ENCODE measurements at places on chromosomes 11 and 22.

DNA sequence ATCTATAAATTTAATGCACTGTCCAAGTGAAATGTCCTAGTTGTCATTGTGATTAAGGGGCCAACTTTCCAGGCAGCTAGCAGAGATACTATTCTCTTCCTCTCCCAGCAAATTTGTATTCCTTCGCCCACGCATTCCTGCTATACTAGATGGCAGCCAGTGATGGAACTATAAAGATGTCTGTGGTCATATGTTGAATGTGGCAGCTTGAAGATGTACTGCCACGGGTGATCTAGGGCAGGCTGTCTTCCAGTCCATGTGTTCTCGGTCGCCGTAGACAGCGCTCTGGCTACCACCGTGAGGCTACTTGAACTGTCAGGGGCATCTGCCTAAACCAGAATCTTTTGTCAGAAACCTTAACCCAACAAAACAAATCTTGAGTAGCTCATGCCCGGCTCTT is 8.3 kb upstream of the SIDT2 start:
- no peak for DNase-seq

- DNase-seq, result no peak
Observed at GRCh38 chr11:128653801-128654231, 40.1 kb upstream of the FLI1 start.

DNA sequence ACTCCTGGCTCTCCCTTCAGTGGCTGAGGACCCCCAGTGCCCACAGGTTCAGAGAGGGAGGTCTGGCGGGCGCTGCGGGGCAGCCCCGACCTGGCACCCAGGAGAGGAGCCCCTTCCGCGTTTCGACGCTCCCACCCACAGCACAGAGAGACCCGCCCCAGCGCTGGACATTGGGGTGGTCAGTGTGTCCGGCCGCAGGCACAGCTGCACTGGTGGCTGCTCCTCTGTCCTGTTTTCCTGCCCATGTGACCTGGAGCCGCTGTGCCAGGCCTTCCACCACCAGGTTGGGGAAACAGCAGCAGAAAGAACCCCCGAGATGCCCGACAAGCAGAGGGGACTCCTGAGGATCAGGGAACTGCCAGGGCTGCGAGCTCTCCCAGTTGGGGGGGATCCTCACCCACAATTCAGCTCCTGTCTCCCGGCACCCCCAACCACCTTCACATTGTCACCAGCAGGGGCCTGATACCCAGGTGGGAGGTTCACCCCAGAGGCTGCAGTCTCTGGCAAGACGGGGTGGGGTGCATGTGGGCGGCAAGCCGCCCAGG is 13.6 kb downstream of the KRTAP5-5 start:
- DNase-seq, result no peak

DNA sequence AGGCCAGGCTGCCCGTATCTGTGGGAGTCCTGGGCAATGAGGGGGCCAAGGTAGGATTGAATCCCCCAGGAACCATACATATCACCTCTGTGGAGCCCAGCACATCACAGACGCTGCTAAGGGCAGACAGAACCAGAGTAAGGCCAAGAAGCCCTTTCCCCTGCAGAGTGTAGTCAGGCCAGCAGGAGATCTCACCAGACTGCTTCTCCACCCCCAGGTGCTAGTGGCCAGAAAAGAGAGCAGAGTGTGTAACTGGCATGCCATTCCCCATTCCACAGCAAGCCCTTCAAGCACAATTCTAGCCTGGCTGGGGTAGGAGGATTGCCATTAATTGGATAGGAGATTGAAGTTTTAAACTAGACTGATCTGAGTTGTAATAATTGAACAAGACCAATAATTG is 28.0 kb upstream of the FCHSD2 start:
- DNase-seq, result no peak

DNA sequence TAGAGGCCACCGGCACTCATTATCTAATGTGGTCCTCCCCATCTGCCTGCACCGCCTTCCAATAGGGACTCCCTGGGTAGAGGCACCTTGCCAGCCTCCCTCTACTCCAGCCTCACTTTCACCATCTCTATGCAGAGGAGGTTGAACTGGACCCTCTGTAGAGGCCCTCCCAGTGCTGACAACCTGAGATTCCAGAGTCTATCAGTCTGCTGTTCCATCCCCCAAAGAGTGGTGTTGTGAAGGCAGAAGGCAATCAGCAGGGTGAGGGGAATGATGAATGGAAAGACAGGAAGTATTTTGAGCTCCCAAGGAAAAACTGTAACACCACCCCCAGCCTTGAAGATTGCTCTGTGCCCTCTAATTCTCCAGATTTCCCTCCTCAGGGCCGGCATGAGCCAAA is 77.9 kb downstream of the THAP12 start:
- no peak for DNase-seq

- DNase-seq, result peak; percentile 63
Observed at GRCh38 chr11:121321614-121322243, 29.2 kb downstream of the SC5D start.

DNA sequence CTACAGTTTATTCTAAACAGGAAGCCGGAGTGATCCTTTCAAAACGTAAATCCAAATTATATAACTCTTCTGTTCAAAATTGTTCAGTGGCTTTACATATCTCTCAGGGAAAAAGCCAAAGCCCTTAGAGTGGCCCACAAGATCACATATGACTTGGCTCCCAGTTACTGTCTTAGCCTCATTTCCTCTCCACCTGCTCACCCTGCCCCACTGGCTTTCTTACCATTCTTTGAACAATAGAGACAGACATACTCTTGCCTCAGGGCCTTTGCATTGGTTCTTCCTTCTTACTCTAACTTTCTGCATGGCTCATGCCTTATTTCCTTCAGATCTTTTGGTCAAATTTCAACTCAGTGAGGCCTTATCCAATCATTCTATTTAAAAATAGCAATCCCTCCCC is 52.1 kb downstream of the STIM1 start:
- no peak for DNase-seq

DNA sequence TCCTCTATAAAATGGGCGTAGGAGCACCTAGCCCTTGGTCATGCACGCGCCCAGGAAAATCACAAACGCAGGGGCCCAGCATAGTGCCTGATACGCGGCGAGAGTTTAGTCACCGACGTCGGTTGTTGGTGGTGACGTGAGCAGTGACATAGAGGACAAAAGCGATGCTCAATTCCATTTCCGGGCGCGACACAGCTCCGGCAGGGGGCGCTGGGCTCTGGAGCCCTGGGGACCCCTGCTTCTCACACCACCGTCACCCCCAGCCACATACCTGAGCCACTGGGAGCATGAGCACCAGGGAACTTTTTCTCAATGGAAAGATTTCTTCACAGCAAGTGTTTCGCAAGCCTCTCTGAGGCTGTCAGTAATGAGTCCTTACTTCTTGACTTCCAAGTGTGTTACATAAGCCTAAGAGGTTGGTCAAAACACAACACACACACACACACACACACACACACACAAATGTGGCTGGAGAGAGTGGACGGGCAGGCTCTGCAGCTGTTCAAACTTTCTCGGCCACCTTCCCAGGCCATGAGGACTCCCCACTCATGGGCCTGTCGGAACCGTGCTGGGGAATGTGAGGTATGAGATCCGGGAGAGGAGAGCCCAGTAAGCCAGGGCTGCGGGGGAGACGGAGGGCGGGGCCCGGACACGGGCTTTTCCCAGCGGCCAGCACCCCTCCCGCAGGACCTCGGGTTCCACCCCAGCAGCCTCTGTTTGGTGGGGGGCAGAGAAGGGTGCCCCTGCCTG is 36.9 kb upstream of the LINC01488 start:
- DNase-seq, result no peak

- DNase-seq, result no peak
Observed at GRCh38 chr11:45264839-45265515, 21.2 kb downstream of the SYT13 start.

GRCh38 chr11:95524314-95525036 is 265.1 kb downstream of the FAM76B start:
- DNase-seq, result no peak

DNA sequence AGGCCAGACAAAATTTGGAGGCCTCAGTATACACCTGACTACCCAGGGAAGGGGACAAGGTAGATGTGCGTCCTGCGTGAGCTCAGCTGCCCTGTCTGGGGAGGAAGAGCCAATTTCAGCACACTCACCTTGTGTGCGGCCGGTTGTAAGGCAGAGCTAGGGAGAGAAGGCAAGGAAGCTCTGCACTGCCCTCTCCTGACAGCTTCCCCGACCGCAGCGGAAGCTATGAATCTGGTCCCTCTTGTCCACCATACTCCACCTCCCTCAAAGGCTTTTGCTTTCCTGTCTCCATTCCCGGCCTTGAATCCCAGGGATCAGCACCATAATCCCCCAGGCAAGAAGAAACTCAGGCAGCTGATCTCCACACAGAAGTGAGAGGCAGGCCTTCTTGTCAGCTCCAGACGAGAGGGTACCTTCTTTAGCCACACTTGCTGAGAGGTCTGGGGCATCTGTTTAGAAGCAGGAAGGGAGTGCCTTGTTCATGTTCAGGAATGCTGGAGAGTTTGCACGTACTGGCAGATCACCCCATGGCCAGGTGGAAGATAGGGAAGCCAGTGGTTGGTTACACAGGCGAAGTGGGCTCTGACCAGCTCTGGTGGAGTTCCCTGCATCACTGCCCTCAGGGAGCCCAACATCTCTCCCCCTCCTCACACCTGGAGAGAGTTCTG is 62.5 kb downstream of the FEZ1 start:
- DNase-seq, result peak; percentile 19

DNA sequence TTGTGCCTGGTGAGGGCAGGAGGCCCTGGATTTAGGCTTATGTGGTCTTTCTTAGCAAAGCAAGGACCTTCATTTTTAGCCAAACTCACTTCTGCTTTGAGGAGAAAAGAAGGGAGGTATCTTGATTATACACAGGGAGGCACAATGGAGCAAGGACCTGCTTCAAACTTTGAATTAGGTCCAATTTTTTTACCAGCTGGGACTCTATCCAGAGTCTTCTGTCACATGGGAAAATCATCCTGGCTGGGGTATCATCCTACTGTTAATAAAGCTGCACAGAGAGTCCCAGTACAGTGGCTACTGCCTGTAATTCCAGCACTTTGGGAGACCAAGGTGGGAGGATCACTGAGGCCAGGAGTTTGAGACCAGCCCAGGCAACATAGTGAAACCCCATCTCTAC is 87.8 kb downstream of the CWC15 start:
- DNase-seq, result no peak

DNA sequence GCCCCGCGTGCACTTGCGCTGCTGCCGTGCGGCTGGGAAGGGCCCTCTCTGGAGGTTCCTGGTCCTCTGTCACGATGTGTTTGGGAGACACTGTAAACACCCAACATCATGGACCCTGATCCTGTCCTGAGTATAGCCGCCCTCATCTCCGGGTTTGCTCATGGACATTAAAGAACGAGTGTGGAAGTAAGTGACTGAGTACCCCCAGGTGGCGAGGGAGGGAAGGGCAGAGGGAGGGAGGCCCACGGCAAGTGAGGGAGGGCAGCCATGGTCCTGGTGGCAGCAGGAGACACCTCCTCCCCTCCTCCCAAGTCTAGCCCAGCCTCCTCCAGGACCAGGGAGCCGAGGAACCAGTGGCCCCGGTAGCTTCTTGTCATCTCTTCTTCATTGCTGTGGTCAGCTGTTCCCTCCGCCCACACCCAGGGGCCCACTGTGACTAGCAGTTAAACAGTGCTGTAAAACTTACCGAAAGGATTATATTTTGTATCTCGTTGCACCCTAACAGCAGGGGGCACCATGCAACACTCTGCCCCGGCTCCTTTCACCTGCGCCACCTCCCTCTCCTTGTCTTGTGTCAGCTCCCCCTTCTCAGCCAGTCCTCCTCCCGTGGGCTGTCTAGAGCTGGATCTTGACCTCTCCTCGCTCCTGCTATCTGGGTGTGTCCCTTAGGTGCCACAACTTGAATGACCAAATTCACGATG is 566.5 kb upstream of the B3GAT1 start:
- DNase-seq, result no peak

- no peak for DNase-seq
Observed at GRCh38 chr11:111524056-111524455, 9.5 kb downstream of the HOATZ start.

DNA sequence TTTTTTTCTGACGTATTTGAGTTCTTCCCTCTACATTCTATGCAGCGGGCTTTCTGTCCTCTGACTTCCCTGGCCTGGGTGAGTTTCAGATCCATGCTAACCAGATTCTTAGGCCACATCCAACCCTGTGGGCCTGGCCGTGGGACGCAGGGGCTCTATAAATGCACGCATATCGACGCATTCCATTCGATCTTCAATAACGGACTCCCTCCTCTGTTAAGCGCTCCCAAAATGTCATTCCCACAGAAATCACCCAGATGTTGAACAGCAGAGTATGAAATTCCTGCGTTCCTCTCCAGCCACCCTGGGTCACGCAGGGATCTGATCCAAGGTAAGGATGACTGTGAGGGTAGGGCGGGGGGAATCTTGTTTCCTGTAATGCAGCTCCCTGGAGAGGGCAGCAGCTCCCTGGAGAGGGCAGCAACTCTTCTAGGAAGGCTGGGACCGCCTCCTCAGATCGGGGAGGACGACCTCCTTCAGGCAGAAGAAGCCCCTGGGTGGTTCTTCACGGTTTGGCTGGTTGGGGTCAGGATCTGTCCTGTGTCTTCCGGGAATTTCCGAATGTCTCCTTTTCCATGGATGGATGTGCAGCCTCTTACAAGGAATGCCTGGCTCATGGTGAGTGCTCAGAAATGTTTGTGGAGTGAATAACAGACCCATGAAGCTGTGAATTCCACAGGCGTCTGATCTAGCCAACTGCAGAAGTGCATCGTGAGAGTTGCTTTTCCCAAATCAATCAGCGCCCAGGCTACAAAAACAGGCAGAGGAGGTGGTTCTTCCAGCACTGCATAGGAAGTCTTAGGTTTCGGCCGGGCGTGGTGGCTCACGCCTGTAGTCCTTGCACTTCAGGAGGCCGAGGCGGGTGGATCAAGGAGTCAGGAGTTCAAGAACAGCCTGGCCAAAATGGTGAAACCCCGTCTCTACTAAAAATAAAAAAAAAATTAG is 12.2 kb downstream of the MRGPRD start:
- DNase-seq, result no peak

DNA sequence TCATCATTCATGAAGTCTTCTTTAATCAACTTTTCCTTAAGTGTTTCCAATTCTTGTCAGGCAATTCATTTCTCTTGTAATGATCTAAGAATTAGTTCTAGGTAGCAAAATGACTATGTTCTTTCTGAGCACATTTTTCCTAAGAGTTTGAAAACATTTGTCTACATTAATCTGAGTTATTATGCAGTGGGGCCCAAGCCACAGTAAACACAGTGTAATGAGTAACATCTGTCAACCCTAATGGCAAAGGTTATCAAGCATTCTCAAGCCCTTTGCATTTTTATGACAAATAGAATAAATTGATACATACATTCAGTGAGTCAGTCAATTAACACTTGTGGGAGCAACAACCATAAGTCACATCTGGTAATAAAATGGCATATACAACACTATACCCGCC is 106.7 kb upstream of the ZC3H12C start:
- DNase-seq, result no peak

GRCh38 chr11:70790671-70791300 is 392.5 kb downstream of the CTTN start:
- DNase-seq, result no peak

Data from NCI-H1092 (cell line).